Tongue (tissue), 3 donors: ENCODE measurements at places on chromosomes 11 and 22.

DNA sequence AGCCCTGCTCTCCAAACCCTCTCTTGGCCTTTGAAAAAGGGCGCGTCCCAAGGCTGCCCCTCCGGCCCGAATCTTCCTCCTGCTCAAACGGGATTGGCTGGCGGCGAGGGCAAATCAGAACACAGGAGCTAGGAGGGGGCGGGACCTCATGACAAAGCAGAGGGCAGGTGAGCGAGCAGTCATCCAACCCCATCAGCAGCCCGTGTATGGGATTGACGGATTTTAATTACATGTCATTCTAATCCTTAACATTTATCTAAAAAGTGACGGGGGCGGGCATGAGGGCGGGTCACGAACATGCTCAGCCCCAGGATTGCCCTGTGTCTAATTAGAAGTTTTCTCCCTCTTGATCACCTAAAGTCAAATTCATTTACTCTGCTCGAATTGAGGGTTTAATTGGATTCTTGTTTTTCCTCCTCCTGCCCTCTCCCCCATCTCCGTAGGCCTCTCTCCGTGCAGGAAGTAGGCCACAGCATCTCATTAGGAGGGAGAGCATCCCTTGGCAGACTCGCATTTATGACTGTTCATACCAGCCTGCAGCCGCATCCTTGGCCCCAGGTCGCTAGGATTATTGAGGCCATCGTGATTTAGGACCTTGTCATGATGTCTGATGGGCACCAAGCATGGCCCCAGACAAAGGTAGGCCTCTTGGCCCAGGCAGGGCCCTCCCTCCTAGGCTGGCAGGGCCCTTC, 147.1 kb downstream of the CHST1 start:
- no peak for DNase-seq

GRCh38 chr11:62732830-62733229, 4.5 kb downstream of the TTC9C start:
- DNase-seq: no peak

DNA sequence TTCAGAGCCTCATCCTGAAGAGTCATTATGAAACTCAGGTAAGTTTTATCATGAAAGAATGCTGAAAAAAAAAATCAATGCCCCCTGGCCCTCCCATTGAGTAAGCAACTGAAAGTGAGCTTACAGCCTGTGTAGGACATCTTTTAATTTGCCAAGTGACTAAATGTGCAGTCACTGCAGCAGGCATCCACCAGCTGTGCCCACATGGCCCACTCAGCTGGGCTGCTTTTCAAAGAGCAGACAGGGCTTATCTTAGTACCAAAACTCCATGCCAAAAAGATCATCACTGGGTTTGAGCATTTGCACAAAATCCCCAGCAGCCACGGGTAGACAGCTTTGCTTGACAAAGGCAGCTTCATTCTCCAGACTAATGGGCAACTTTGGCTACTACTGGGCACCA, 709.7 kb downstream of the NTM start:
- peak; percentile 86 for DNase-seq

GRCh38 chr11:27266125-27266524, 96.9 kb downstream of the CCDC34 start:
- DNase-seq: peak; percentile 28

GRCh38 chr11:66881451-66881835, 24.6 kb downstream of the LRFN4 start:
- no peak for DNase-seq

- peak; percentile 87 for DNase-seq
Observed at GRCh38 chr11:11966826-11967668, 41.4 kb downstream of the DKK3 start.

DNA sequence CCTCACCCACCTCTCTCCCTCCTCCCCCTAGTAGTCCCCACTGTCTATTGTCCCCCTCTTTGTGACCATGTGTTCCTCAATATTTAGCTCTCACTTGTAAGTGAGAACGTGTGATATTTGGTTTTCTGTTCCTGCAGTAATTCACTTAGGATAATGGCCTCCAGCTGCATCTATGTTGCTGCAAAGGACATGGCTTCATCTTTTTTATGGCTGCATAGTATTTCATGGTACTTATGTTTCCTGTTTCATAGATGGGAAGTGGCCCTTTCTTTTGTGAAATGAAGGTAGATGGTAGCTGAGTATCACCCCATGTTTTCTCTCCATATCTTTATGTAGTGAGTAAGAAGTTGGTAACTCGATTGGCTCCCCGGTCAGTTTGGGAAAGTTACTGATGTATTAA, 66.6 kb upstream of the CREB3L1 start:
- no peak for DNase-seq

DNA sequence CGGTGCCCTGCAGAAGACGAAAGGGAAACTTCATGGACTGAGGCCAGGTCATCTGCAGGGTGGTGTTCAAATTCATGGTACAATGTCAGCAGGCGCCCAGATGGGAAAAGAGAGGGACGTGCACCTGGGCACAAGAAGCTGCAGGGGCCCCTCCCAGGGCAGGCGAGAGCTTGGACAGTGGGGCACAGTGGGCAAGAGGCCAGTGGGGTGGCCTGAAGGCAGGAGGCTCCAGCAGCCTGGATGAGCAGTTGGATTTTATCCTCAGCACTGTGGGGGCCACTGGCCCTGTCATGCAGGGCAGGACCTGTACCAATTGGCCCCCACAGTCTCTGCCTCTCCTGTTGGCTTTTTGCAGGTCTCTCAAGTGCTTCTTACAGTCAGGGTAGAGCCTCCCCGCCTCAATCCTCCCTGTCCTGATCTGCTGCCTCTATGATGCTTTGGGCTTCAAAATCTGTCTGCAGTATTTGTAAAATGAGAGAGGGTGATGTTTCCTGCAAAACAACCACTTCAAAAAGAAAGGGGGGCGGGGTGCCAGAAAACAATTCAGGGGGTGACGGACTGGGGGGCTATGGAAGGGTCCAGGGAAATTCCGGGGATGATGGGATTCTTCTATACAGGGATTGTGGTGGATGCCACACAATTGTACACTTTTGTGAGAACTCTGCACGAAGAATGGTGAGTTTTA, 1.7 kb upstream of the BID start:
- DNase-seq: no peak

GRCh38 chr22:40450616-40451015, 80.2 kb downstream of the SGSM3 start:
- DNase-seq: no peak

- DNase-seq: no peak
Observed at GRCh38 chr11:132119573-132119972, 749.2 kb downstream of the NTM start.

DNA sequence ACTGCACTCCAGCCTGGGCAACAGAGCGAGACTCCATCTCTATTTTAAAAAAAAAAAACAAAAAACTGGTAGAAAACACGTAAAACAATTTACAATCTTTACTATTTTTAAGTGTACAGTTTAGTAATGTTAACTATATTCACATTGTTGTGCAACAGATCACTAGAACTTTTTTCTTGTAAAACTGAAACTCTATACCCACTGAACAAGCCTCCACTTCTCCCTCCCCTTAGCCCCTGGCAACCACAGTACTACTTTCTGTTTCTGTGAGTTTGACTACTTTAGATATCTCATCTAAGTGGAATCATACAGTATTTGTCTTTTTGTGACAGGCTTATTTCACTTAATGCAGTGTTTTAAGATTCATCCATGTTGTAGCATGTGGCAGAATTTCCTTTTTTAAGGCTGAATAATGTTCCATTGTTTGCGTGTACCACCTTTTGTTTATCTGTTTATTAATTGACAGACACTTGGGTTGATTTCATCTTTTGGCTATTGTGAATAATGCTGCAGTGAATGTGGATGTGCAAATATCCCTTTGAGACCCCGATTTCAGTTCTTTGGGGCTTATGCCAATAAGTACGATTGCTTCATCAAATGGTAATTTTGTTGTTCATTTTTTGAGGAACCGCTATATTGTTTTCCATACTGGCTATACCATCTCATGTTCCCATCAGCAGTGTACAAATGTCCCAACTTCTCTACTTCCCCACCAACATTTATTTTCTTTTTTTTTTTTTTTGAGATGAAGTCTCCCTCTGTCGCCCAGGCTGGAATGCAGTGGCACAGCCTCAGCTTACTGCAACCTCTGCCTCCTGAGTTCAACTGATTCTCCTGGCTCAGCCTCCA, 11.0 kb downstream of the DDB2 start:
- no peak for DNase-seq

GRCh38 chr11:37963440-37963839, 1365.4 kb upstream of the RAG2 start:
- DNase-seq: no peak

DNA sequence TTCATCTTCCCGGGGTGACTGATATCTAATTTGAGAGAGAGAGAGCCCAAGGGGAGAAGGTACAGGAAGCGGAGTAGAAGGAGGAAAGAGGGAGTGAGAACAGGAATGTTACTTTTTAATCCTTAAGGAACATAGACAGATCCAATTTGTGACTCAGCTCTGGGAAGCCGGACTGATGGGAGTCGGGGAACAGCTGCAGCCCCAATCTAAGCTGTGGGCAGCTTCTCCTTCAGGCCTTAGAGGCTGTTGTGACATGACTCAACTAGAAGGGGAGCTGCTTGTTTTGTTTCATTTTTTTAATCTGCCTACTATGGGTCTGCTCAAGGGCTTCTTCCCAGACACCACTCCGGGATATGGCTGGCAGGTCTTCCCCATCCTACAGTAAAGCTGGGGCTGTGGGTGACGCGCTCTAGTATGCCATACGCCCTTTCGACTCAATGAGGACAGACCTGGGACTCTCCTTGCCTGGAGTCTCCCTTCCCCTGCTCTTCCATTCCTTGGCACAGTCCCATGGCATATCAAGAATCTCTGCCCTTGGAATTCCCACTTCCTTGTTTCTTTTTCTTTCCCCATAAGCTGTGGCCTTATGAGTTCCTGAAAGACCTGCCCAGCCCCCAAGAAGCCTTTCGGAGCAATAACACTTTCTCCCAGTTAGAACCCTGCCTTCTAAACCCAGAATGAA, 103.3 kb upstream of the AKIP1 start:
- DNase-seq: peak; percentile 71

DNA sequence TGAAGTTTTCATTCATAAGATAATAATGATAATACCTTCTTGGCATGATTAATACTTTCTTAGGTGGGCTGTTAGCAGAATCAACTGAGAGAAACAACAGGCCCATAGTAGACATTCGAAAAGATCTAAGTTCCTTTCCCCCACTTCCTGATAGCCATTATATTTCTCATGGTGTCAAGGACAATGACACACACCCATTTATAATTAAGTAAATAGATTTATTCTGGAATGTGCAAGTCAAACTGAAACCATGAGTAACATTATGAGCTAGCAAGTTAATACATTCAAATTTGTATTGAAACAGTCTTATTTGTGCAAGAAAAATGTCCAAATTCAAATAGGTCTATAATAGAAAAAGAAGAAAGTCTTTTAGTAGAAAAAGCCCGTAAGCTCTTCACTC, 301.1 kb downstream of the GUCY1A2 start:
- peak; percentile 12 for DNase-seq

DNA sequence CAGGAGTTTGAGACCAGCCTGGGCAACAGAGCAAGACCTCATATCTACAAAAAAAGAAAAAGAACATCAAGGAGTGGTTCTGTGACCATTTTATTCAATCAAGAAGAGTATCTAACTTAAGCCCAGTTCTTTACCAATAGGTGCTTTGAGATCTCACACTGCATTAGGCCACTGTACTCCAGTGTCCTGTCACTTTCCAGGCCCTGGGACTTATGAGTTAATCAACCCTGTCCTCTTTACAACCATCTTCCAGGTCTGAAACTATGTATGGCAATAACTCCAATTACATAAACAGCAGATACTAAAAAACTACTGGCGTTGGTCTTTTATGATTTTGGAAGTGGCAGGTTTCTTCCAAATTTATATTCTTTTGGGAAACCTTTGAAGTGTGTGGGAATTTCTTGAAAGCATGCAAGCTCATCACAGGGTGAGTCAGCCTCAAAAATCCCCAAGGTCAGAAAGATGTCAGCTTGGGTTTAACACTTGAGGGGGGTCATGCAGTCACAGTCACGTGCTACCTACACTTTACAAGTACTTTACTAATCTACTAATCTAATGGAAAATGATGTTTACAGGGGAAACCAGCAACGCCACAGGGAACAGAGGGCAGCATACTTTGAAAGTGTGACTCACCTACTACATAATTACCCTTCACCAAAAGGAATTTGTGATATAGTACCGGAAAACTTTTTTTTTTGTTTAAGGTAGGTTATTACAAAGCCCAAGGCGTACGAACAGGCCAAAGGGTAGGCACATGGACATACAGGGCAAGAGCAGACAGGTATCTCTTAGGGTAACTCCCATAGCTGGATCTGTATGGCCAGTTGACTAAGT, 15.6 kb downstream of the PISD start:
- DNase-seq: no peak

DNA sequence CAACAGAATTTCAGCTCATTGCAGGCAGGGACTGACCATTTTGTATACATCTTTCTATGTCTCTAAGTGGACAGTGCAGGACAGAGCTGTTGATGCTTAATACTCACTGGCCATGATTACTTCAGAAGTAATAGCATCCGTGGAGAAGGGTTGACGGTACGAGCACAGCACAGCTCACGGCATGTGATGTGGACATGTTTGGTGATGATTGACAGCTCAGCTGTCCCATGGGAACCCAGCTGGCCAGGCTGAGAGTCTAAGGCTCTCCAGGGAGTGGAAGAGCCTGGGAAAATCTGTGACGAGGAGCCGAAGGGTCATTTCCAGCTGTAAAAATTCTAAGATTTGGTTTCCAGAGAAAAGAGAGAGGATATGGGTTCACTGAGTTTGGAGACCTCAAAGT, 198.2 kb downstream of the SNX19 start:
- DNase-seq: no peak

GRCh38 chr11:60776167-60776566, 9.0 kb upstream of the MS4A10 start:
- DNase-seq: no peak

DNA sequence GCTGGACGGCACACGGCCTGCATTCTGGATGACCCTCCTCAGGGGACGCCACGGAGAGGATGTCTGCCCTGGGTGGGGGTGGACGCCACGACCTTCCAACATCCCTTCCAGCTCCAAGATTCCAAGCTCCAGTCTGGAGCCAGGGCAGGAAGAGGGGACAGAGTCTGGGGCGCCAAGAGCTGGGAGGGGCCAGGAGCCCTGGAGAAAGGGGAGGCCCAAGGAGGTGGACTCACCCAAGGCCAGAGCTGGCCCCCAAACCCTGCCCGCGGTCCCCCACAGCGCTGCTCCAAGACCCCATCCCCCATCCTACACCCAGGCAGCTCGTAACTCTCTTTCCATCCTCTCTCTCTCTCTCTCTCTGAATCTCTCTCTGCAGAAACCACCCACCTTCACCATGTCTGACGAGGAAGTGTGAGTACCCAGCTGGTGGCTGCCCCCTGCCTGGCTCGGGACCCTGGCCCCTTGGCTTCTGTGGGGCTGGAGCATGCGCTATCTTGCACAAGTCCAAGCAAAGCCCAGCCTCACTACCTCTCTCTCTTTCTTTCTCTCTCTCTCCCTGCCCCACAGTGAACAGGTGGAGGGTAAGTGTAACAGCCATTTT, 3.1 kb downstream of the TNNT3 start:
- peak; percentile 56 for DNase-seq

GRCh38 chr22:47818496-47818895, 1056.0 kb downstream of the TBC1D22A start:
- DNase-seq: no peak

DNA sequence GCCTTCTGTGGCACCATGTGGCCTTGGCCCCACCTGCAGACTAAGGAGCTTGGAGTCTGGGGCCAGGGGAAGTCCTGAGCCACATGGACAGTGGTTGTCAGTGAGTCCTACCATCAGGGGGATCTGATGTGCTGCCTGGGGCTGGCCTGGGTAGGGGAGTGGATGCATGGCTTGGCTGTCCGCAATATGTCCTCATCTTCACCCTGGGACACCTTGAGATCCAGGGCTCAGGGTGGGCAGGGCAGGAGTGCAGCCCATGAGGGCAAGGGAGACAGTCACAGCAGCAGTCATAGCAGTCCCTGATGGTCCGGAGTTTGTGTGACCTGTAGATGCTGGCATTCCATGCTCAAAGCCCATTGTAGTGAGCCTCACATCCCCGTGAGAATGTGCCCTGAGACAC, 256.8 kb upstream of the B3GAT1 start:
- DNase-seq: no peak
